Endothelial cell of umbilical vein (primary cell): ENCODE measurements at places on chromosomes 5 and 9. TPM values are rescaled to one million over a fixed set of nuclear protein-coding genes. Genes with fewer than 3 reads are reported as not detected.

- no peak for DNase-seq
These were observed 45.3 kb upstream of the RICTOR start for GRCh38 chr5:39119404-39120051.

DNA sequence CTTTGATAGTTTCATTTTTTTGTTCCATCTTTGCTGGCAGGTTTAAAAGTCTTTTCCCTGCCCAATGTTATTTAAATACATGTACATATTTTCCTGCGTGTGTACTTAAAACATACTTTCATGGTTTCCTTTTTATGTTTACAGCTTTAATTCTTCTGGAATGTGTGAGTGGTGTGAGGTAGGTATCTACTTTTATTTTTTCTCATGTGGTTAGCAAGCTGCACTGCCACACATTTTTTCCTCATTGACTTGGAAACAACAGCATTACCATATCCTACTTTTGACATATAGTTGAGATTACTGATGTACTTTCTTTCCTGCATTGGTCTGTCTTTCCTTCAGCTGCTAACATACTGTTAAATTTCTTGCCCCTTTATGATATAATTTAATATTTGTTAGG is 51.4 kb upstream of the COL15A1 start:
- DNase-seq = no peak

- DNase-seq = peak; percentile 25
These were observed 2.0 kb downstream of the SEMA6A start for GRCh38 chr5:116572350-116573278.

DNA sequence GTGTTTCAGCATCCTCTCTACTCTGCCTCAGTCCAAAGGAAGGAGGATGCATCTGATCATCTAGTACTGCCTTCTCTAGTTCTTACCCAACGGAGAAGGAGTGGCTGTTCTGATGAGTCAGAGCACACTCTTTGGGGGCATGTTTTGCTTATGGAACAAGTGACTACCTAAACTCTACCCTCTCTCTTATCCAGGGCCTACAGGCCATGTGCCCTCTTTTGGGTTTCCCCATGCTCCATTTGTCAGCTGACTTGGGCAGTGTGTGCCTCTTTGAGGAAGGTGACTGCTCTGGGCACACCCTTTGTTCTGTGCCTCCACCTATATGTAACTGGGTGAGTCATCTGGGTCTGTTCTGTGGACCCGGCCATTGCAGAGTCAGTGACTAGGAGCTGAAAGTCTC is 89.6 kb upstream of the BNC2 start:
- no peak for DNase-seq

CAPSL gene
- polyA plus RNA-seq = not detected in 2 replicates

FNBP1 gene
- polyA plus RNA-seq = 7.7 and 10.9 TPM in 2 replicates
